NCI-H524 (cell line): ENCODE measurements at places on chromosomes 13 and 19.

GRCh38 chr13:91531646-91532045 is 133.2 kb downstream of the GPC5 start:
- no peak for DNase-seq

DNA sequence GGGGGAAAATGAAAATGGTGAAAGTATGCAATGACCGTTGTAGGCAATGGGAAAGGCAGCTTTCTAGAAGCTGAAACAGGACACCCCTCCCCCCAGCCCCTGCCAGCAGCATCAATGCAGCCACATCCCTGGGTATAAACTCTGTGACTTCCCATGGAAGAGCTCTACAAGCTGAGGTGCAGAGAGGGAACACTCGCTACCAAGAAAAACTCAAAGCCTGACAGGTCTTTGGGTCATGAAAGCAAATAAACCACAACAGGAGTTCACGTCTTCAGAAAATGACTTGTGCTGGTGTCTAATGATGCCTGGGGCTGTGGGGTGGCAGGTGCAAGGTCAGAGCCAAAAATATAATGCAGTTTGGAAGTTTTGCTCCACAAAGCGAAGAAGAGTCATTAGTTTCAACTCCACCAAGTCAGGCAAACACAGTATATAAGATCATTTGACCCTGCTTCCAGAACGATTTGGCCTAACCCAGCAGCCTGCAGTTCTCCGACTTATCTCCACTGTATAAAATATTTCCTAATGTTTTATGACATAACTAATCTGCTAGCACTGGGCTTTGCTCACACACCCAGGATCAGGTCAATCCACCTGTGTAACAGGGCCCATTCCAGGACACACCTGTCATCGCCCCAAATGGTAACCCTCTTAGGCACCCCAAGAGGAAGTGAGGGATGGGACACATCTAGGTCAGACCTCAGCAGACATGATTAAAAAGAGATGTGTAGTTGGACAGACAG is 102.1 kb downstream of the IRS2 start:
- DNase-seq = no peak

GRCh38 chr13:21020581-21020980 is 40.8 kb downstream of the LATS2 start:
- no peak for DNase-seq

DNA sequence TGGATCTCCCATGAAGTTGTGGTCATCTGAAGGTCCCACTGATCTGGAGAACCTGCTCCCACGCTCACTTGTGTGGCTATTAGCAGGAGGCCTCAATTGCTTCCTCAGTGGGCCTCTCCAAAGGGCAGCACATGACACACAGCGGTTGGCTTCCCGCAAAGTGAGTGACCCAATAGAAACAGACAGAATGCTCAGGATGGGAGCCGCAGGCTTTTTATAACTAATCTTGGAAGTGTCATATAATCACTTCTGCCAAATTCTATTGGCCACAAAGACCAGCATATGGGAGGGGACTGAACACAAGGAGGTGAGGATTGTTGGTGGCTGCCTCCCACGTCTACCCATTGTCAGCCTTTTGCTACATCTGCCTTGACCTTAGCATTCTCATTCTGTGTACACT is 22.1 kb upstream of the EHD2 start:
- no peak for DNase-seq

GRCh38 chr13:23999424-23999823 is 102.1 kb upstream of the C1QTNF9B start:
- DNase-seq = peak; percentile 83

- DNase-seq = peak; percentile 64
These were observed 931 bp downstream of the USP12 start for GRCh38 chr13:27170516-27171243.

- DNase-seq = no peak
These were observed 1.5 kb upstream of the OBI1 start for GRCh38 chr13:78660495-78660857.

- DNase-seq = no peak
These were observed 797.2 kb upstream of the PCDH9 start for GRCh38 chr13:68027306-68027705.

DNA sequence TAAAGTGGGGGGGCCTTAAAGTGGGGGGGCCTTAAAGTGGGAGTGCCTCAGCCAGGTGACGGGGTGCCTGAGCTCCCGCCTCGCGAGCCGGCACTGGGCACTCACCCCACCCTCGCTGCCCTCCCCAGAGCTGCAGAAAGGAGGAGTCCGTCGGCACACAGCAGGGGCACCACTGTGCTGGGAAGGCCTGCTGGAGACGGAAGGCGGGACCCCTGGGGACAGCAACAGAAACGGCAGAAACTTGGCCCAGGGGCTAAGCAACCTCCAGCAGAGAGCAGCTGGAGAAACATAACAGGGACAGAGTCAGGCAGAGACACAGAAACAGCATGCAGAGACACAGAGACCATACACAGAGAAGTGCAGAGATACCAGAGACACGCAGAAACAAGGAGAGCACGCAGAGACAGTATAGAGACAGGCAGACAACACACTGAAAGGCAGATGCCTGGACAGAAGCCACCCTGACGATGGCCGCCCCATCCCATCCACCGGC is 7.9 kb downstream of the CFD start:
- DNase-seq = no peak

DNA sequence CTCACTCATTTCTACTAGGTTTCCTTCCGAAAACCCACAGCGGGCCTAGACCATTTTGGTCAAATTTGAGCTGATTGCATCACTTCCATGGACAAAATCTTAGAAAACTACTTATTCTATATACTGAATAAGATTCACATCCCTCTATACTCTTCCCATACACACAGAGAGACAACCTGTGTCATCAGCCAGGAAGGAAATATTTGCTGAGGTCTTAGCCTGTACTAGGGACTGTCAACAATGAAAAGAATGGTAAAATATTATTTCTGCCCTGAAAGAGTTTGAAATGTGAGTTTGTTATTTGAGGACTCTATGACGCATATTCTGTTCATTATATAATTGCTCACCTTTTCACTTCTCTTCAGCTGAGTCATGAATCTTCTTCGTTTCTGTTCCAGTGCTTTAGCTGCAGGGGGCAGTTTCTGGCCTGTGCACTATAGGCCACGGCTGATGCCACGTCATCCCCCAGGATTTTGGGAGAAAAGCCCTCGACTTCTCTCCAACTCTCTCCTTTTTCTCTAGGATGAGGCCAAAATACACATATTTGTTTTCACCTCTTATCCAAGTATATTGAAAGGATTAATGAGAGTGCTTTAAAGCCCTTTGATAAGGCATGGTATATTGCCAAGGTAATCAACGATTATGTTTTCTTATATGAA is 47.7 kb downstream of the GSX1 start:
- DNase-seq = no peak

- peak; percentile 45 for DNase-seq
These were observed 27.1 kb downstream of the ONECUT3 start for GRCh38 chr19:1780272-1780958.

GRCh38 chr19:3387645-3388589 is 21.5 kb downstream of the NFIC start:
- DNase-seq = peak; percentile 96

- no peak for DNase-seq
These were observed 3.2 kb upstream of the ZNF154 start for GRCh38 chr19:57712222-57712621.

GRCh38 chr19:1001538-1002166 is 1.4 kb downstream of the GRIN3B start:
- peak; percentile 17 for DNase-seq

DNA sequence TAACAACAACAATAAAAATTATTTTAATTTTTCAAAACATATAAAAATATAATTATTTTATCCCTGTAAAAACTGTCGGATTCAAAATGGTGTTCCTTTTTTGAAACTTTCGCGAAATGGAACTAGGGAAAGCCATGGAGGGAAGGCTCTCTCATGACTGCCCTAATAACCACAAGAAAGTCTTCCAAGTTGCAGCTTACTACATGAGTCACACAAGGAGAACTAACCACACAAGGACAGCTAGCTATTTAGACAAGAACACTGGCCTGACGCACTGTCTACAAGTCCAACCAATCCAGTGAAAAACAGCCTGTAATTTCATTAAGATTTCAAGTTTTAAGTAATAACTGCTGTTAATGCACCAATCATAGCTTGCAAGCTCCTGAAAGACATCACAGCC is 319.2 kb upstream of the PCDH9 start:
- no peak for DNase-seq

DNA sequence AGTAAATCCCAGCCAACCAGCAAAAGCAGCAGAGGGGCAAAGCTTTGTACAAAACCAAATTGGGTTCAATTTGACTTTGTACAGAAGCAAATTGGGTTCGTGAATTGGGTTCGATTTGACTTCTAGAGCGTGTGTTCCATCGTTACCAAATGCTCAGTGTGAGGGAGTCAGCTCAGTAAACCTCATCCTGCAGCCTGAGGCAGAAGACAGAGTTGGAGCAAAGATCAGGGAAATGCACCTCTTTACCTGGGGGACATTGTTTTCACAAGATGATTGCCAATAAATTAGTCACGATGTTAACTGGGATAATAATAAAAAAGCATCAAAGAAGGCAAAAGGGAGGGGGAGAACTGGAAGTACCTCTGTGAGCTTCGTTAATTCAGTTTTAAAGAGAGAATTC is 1.5 kb downstream of the RAB20 start:
- no peak for DNase-seq

GRCh38 chr19:20051841-20052768 is 12.8 kb upstream of the ZNF682 start:
- DNase-seq = peak; percentile 97
